T-helper 2 cell (primary cell): ENCODE measurements at places on chromosomes 11 and 22.

- DNase-seq = peak; percentile 3
Observed at GRCh38 chr11:58742140-58742539, 10.4 kb upstream of the GLYAT start.

DNA sequence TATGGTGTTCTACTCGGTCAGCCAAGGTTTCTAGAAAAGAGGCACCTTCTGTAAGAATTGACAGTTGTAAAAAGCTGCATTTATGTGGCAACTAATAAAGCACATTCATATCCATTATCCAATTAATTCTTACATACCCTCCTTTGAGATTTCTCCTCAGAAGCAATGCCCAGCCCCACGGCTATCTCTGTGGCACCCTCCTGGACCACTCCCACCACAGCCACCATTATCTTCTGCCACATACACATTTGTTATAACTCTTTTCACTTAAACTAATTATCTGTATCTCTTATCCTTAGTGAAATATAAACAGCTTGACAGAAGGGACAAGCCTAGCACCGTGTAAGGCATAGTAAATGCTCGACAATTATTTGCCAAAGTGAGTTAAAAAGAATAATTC lies 48.5 kb downstream of the PAK1 start:
- DNase-seq = no peak

DNA sequence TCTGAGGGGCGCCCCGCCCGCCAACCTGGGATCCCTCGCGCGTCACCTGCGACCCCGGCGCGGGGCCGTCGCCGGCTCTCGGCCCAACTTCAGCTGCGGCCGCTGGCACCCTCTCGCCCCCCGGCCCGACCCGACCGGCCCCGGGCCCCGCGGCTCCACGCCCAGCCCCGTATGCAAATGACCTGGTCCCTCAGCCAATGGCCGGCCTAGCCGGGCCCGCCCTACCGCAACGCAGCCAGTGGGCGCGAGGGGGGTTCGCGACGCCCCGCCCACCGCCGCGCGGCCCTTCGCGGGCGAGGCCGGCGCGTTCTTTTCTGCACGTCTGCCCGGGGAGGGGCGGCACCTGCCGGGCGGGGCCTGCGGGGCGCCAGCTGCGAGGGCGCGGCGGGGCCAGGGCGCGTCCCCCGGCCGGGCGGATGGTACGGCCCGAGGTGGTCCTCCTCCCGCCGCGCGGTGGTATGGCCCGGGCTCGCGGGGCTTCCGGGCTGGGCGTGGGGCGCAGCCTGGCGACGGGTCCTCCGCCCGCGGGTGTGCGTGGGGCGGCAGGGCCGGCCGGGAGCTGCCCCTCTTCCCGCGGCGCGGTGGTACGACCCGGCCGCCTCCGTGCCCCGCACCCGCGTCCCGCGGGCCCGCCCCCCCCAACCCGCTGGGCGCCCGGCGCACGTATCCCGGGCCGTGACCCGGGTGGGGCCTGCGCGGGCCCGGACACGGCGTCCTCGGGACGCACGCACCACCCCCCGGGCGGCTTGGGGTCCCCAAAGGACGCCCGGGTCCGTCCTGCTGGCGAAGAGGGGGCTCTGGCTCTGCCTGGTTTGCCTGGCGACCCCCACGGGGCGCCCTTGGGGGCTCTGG lies 7.7 kb upstream of the PHRF1 start:
- DNase-seq = peak; percentile 84

GRCh38 chr11:126601550-126602215 lies 246.2 kb downstream of the ST3GAL4 start:
- DNase-seq = no peak

DNA sequence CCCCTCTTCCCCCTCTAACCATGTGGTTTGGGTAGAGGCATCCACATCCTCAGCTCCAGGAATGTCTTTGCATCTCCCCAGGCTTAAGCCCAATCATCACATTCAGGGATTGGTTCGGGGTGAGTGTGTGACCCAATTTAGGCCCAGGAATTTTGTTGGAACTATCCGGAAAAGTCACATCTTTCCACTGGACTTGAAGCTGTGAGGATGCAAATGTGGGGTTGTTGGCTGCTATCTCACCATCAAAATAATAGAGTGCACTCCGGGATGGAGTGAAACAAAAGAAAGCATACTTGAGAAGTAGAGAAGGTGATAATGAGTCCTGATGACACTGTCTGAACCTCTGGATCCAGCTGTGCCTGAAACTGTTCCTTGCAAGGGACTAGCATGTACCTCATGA lies 33.8 kb upstream of the OLFML1 start:
- no peak for DNase-seq

GRCh38 chr22:17269224-17269606 lies 50.0 kb upstream of the ADA2 start:
- no peak for DNase-seq

DNA sequence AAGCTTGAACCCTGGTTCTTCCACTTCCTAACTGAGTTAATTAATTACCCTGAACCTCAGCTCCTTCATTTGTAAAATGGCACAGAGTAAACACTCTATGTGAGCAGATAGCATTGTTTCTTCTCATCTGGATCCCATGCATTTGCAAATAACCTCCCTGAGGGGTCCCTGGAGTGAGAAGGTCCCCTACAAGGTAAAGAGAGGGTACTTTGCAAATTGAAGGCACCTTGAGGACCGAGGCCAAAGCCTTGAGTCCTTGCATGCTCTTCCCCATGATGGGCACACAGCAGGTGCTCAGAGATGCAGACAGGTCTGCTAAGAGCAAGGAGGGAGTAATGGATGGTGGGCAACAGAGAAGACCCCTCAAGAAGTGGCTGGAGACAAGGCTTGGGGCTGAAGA lies 33.2 kb downstream of the OTOG start:
- DNase-seq = no peak

DNA sequence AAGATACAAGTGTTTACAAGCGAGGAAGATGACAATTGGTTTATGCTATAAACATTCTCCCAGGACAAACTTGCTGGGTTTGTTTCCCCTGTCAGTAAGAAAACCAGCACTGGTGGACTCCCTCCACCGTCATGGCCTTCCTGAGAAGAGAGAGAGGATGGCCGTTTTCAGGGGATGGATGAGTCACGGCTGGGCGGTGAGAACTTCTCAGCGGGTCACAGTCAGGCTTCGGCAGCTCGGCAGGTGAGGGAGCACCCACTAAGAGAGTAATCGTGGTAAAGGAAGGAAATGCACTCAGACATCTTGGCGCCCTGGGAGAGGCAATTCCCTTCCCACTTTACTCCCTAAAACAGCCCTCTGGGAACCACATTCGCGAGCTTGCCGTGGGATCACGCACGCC lies 83.9 kb downstream of the NCAM1 start:
- DNase-seq = no peak

DNA sequence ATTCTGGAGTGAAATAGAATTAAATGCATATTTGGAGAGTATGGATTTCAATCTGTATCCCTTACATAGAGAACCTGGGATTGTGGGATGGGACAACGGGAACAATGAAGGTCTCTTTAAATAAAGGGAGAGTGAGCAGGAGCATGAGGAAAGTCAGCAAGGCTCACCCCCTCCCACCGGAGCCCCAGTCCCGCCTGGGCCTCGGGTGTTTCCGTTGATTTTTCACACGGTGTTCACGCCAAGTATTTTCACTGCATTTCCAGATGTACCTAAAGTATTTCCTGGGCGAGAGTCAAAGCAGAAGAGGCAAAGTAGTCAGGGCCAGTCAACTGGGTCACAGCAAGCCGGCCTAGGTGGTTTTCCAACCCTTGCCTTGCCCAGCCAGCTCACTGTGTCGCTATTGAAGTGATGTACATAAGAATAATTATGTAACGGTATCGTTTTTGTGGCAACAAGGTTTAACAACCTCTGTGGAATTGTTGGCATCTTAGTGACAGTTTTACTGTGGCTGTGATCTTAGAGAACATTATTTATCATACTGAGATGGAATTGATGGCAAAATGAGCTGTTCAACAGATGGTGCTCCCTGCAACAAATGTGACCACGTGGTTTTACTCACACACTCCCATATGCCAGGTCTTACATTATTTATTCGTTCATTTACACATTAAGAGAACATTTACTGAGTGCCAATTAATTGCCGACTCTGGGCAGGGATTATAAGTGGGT lies 177.3 kb downstream of the ADAMTS15 start:
- DNase-seq = no peak

- DNase-seq = no peak
Observed at GRCh38 chr22:32971276-32971675, 86.9 kb downstream of the SYN3 start.

GRCh38 chr11:120400564-120401364 lies 64.6 kb downstream of the ARHGEF12 start:
- DNase-seq = no peak

DNA sequence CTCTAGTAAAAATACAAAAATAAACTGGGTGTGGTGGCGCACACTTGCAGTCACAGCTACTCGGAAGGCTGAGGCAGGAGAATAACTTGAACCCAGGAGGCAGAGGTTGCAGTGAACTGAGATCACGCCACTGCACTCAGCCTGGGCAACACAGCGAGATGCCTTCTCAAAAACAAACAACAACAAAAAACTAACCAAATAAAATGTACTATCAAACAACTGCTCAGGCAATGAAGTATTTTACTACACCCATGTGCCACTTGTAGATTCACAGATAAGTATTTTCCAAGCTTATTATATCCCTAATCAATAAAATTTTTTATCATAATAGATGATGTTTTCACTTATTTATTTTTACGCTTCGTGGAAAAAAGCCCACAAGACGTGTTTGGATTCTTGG lies 924 bp downstream of the C11orf65 start:
- DNase-seq = no peak

DNA sequence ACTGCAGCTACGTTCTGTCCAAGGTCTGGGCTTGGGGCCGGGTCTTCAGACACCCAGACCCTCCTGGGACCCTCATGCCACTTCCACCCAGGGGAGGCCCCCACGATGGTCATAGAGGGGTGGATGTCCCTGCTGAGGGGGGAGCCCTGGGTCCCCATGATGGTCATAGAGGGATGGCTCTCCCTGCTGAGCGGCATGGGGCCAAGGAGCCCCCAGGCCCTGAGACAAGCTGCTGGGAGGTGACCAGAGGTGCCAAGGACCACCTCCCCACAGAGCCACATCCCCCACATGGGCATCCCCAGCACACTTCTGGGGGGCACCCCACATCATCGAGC lies 7.2 kb downstream of the MUC5B start:
- DNase-seq = no peak

DNA sequence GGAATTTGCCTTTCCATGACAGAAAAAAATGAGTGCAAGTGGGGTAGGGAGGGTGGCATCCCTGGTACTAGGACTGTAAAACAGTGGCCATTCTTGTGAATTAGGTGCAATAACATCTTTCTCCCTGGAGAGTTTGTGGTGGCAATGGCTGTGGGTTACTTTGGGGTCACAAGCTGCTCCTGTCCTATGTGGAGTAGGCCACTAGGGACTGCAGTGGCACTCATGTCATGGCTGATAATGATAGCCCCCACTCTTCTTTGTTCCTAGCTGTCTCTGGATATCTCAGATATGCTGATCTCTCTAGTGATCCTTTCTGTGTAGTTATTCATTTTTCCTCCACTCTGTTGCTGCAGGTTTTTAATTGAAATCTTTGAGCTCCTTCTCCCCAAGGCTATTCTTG lies 270.5 kb upstream of the CHORDC1 start:
- DNase-seq = no peak

DNA sequence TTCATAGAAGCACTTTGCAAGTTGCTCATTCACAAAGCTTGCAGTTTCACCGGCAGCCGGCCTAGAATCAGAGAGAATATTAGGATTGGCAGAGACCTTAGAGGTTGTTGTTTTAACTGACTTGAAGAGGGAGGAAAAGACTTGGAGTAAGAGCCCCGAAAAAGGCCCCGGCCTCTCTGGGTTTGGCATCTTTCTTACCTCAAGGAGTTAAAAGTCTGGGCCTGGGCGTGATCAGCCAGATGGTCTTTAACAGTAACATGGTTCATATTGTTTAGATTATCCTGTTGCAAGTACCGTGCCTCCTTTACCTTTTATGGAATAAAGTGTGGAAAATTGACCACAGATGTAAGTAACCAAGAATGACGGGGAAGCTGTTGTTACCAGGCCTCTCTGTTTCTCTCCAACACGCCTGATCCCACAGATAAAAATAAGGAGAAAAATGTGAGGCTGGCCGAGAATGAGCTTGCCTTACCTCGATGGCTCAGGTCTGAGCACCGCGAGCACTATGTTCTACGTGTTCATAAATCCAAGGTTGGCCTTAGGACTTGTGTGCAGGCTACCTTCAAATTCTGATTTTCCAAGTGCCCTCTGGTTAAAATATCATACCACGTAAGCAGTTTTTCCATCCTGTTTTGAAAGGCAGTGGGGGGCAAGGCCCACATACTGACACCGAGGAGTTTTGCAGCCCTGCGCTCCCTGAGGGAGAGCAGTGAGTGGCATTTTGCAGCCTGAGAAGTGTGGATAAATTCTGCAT lies 56.4 kb downstream of the PARVA start:
- DNase-seq = no peak

- DNase-seq = no peak
Observed at GRCh38 chr11:110243791-110244190, 52.6 kb downstream of the RDX start.

DNA sequence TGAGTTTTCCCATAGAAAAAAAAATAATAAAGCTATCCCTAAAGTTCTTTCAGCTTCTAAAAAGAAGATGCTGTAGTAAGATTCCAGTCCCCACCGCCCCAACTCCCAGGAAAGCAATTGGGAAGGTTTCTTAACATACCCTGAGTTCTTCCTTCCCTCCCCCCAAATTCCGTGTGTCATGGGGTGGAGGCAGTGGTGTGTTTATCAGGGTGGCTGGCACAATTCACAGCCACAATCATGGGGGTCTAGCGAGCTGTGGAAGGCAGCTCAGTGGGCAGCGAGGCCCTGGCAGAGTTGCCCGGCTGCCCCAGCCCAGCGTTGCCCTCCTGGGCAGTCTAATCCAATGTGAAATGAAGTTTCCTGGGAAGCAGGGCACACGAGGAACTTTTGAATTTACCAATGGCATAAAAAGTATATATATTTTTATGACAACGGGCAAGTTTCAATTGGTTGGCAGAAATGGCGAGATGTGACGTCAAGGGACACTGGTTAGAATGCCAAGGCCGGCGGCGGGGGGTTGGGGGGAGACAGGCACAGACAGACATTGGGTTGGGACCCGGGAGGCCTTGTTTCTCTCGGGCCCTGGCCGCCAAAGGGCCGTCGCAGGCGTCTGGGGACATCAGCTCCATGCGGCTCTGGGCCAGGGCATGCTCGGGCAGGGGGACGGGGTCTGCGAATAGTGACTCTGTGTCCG lies 80.7 kb upstream of the PPARA start:
- no peak for DNase-seq

DNA sequence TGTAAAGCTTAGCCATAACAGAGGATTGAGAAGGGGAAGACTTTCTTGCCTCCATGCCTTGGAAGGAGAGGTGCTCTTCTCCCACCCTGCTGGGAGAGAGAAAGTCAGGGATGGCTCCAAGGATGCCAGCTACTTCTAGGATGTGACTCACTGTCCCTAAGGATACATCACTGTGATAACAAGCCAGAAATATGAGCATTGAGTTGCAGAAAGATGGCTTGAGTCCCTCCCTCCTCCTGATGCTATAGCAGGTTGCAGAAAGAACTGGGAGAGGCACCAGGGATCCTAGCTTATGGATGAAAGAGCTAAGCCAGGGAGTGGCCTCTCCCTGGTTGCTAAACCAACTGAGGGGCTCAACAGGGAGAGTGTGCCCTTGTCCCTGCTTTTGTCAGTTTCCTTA lies 27.8 kb upstream of the FJX1 start:
- DNase-seq = no peak

- DNase-seq = no peak
Observed at GRCh38 chr22:27302501-27302900, 499.1 kb downstream of the MN1 start.
